ENCODE measurements at places on chromosomes 3 and 15.

DNA sequence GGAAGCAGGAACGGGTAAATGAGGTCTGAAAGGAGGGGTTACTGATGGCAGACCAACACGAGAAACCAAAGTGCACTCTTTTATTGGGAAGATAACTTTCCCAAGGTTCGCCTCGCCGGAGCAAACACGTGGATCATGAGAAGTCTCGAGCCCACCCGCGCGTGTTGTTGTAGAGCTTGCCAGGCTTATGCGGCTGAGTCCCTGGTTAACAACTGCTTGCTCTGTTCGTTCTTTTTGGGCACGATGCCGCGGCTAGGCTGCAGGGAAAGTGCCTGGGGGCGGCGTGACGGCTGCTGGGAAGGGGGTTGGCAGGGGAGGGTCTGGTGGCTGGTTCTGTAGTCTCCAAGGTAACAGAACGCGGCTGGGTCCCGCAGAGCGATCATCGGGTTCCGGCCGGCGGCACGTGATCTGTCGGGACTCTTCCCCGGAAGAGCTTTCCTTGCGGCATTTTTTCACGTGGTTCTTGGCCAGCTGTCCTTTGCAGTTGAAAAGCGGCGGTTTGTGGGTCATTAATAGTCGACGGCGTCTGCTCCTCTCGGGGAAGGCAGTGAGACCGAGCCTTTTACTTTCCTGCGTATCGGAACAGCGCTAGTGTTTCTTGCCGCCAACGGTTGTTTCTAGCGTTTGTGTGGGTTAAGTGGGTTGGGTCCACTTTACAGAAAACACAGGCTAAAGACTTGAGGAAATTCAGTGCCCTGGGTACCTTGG lies 1.5 kb downstream of the MGA start:
- peak; percentile 69 for DNase-seq

DNA sequence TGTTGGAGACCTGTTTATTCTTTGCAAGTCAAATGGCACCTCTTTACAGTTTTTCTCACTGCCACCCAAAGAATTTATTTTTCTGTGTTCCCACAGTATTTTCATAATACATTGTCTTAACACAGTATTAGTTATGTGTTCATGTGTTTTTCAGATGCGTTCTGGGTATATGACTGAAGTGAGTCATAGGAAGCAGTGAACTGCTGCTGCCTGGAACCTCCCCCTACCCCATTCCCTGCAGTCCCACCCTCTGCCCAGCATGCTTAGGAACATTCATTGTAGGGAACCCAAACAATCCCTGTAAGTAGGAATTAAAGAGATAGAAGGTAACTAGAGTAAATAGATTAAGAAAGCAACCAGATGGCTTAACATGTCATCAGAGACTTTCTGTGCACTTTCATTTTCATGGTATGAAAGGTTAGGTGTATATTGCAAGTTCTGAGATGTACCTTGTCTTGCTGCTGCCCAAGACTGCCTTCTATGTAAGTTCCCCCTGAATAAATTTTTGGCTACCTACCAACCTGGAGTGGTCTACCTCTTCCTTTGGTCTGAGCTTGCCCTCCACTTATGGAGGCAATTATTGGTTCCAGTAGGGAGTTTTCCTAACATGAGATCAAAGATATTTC lies 21.9 kb upstream of the SQOR start:
- DNase-seq, result peak; percentile 34

DNA sequence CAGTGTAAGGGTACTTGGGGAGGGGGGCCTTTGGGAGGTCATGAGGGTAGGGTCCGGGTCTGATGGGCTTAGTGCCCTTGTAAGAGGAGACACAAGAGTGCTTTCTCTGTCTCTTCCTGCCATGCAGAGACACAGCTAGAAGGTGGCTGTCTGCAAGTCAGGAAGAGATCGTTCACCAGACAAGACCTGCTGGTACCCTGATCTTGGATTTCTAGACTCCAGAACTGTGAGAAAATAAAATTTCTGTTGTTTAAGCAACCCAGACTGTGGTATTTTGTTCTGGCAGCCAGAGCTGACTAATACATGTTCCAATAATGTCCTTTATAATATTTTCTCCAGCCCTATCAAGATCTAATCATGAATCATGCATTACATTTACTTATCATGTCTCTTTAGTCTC lies 130.0 kb upstream of the VEPH1 start:
- DNase-seq, result no peak

GRCh38 chr3:31105438-31106077 lies 211.1 kb upstream of the GADL1 start:
- peak; percentile 51 for DNase-seq

DNA sequence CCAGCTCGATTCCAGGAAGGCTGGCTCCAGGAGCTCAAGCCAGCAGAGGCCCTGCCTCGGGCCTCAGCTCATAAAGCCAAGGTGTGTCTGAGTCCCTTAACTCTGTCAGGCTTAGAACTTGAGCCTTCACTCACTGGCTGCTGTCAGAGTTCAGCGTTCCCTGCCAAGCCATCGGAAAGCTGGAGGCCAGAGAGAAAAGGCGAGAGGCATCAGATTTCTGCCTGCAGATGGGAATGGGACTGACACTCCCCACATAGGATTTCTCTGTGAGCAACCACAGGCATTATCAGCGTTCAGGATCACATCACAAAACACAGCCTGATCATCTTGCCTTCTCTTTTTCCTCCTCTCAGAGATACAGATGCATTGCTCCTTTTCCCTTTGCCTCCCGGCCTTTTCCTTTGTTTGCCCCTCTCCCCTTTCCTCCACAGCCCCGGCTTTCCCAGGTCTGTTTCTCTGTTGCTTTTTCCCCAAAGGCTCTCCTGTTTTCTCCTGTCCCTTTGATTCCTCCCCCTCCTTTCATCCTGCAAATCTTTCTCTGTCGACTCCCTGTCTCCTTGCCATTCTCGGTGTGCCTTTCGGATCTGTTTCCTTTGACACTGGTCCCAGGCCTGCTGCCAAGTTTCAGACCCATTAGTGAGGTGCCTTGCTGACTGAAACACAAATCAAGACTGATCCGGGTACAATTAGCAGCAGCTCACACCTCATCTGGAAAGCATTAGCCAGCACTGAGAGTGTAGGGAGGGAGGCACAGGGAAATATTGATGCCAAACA lies 44.5 kb upstream of the BOC start:
- no peak for DNase-seq

DNA sequence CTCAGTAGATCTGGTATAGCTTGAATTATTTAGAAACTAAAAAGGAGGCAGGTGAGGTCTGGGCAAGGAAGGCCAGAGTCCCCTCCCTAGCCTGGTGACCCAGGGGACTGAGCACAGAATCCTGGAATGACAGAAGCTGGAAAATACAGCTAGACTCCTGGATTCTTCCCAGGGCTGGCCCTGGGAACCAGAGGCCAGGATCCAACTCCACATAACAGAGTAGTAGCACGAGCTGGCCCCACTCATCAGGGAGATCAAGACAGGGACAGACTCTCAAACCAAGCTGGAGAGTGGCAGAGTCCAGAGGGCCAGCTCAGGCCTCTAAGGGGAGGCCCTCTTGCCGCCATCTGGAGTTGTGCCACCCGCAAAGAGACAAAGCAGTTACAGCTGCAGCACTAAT lies 10.7 kb downstream of the VIPR1 start:
- DNase-seq, result no peak

GRCh38 chr3:183131735-183132134 lies 30.8 kb downstream of the LAMP3 start:
- peak; percentile 28 for DNase-seq

DNA sequence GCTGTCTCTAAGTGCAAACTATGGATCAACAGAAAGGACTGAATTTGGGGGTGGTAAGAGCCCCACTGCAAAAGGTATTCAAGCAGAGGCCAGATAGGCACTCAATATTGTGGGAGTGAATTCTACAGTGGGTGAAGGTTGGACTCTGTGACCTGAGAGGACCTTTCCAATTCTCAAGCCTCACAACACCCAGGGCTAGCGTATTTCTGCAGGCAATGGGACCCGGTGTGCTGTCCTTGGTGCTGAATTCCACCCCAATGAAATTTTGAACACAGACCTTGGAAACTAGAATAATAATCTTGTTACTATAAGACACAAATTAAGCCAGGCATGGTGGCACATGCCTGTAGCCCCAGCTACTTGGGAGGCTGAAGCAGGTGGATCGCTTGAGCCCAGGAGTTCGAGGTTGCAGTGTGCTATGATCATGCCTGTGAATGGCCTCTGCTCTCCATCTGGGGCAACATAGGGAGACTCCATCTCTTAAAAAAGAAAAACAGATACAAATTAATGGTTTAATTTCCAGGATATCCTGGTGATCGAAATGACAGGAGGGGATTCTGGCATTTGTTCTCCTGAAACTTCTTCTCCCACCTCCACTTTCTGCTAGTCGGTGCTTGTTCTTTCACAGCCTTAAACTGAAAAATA lies 135.4 kb downstream of the RAB11A start:
- DNase-seq, result peak; percentile 57

GRCh38 chr3:46709721-46710120 lies 7.9 kb downstream of the PRSS50 start:
- no peak for DNase-seq

- DNase-seq, result no peak
These were observed 50.7 kb upstream of the FGF7 start for GRCh38 chr15:49372366-49372765.

- DNase-seq, result no peak
These were observed 1.3 kb upstream of the MON1A start for GRCh38 chr3:49930922-49931321.

Data from hepatic stellate cell (primary cell).